ENCODE measurements at places on chromosomes 6 and 20.
A peak's percentile ranks its signal among the peaks of the same experiment; 100 is the strongest.

DNA sequence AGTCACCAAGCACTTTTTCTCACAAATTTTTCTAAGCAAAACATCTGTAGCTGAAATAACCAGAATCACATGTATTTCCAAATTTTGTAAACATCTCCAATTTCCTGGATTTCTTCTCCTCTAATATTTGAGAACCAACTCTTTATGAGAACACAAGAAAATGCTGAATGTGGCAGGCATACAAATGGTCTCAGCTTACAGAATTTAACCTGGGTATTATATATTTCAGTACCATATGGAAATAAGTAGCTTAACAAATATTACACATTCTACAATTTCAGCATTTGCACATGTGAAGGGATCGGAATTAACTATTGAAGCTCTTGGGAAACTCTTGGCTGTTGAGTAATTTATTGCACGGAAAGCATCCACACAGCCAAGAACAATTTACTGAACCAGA lies 92.5 kb downstream of the TBXT start:
- DNase-seq, result no peak

GRCh38 chr6:118501099-118501498 lies 47.0 kb upstream of the PLN start:
- no peak for DNase-seq

- no peak for DNase-seq
Observed at GRCh38 chr6:85002847-85003246, 238.4 kb upstream of the TBX18 start.

- DNase-seq, result no peak
Observed at GRCh38 chr6:18795726-18796125, 408.6 kb downstream of the RNF144B start.

- DNase-seq, result no peak
Observed at GRCh38 chr6:134739299-134740026, 210.4 kb downstream of the ALDH8A1 start.

DNA sequence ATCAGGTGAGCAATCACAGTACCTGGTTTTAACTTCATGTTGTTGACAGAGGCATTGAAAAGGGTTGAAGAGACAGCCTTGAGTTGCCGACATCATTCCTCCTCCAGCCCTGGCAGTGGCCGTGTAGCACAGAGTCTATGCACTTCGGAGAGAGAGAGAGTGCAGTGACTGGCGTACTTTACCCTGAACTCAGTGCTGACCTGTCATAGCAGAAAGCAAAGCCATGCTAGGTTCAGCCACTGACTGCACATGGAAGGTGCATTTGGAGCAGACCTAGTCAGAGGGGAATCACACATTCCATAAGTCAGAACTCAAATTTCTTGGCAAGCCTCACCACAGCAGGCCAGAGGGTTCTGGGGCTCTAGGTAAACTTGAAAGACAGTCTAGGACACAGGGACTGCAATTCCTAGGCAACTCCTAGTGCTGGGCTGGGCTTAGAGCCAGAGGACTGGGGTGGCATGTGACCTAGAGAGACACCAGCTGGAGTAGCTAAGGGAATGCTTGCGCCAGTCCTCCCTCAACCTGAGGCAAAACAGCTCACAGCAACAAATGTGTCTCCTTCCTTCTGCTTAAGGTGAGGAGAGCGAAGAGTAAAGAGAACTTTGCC lies 69.1 kb downstream of the ELOVL4 start:
- no peak for DNase-seq

- DNase-seq, result no peak
Observed at GRCh38 chr6:23929201-23929600, 196.8 kb upstream of the NRSN1 start.

GRCh38 chr6:98467091-98467490 lies 367.3 kb upstream of the POU3F2 start:
- no peak for DNase-seq

GRCh38 chr6:167738386-167738785 lies 88.3 kb upstream of the AFDN start:
- no peak for DNase-seq

DNA sequence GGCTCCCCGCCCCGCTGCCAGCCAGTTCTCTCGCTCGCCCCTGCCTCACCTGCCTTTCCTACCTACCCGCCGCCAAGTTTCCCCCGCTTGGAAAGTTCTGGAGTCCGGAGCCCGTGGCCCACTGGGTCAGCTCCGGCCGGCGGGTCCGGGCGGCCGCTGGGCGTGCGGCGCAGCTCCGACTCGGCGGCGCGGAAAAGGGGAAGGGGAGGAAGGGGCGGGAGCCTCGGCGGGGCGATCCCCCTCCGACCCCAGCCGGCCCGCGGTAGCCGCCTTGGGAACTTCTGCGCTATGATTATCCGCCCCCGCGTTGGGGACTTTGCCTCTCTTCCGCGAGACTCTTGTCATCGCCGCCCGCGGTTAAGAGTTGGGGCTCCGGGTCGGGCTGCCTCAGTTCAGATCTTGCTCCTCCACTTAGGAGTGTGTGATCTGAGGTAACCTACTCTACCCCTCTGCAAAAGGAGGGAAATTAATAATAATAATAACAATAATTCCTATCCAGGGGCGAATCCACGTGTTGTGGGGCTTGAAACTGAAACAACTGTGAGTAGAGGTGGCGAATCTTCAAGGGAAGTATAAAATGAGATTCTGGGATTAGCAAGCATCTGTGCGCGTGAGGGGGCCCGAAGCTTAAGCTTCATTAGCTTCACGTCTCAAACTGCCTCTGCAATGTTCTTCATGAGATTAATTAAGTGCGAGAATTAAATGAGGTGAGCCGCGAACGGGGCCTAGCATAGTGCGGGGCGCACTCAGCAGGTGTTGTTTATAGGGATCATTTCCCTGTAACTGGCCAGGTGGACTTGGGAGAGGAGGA lies 30.8 kb downstream of the SF3B5 start:
- DNase-seq, result no peak

DNA sequence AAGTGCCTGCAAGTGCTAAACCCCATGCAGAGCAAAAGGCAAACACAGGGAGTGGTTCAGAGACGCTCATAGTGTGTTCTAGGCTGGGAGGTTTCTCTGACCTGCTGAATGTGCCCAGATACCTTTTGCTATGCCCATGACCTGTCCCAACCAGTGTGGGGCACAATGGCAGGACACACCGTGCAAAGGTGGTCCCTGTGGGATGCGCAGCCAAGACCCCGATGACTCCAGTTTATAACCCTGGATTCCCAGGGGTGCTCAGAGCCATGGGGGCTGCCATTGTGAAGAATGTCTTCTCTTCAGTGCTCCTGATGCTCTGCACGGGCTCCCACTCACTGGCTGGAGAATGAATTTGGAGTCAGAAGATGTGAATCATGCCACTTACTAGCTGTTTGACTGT lies 2.2 kb upstream of the NINL start:
- no peak for DNase-seq

DNA sequence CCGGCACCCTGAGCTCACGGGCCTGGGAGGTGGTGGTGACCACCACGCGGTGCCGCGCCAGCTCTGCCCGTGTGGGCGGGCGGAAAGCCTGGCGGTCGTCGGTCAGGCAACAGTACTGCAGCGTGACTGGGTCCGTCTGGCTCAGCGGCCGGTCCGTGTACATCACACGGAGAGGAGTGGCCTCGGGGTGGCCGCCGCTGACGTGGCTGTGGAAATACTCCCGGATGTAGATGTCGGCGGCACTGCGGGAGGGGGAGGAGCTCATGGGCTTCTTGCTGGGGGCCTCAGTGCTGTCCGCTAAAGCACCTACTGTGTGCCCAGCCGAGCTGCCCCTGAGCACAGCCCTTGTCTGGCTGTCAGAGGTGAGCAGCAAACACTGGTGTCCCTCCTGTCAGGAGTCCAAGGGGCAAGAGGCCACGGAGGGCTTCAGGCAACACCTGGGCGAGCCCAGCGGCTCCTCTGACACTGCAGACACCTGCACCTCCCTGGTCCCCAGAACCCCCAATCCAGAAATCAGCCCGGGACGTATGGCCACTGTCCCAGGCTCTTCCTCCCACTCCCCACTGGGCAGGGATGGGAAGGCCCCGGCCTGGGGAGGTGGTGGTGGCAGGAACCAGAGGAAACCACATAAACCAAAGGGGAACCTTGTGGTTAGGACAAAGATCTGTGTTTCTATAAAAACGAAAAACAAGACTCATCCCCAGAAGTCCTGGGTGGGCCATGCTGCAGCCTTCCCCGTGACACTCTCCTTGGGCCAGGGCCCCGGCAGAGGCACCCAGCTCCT lies 6.5 kb downstream of the HELZ2 start:
- no peak for DNase-seq

DNA sequence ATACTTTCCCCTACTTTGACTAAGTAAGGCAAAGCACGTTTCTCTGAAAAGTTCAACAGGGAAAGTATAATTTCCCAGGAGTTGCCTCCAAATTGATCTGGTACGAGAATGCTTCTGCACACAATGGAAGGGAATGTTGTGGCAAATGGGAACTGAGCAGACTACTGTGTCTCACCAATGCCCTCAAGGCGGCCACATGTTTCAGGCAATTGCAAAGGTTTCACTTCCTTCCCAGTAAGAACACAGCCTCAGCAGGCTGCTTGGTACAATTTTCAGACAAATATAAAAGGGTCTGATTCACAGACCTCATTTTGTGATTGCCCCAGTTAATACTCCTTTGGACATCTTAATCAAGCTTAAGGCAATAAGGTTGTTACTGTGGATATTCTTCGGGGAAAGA lies 71.2 kb downstream of the KIAA0319 start:
- no peak for DNase-seq

- DNase-seq, result peak; percentile 27
Observed at GRCh38 chr6:45116714-45117410, 211.3 kb upstream of the RUNX2 start.

- DNase-seq, result no peak
Observed at GRCh38 chr6:11398451-11399326, 138.9 kb upstream of the TMEM170B start.

GRCh38 chr20:20195021-20195705 lies 142.8 kb downstream of the CFAP61 start:
- DNase-seq, result no peak

- DNase-seq, result peak; percentile 38
Observed at GRCh38 chr6:112571488-112572270, 224.5 kb downstream of the RFPL4B start.

- DNase-seq, result no peak
Observed at GRCh38 chr6:44217332-44218143, 812 bp downstream of the MYMX start.

DNA sequence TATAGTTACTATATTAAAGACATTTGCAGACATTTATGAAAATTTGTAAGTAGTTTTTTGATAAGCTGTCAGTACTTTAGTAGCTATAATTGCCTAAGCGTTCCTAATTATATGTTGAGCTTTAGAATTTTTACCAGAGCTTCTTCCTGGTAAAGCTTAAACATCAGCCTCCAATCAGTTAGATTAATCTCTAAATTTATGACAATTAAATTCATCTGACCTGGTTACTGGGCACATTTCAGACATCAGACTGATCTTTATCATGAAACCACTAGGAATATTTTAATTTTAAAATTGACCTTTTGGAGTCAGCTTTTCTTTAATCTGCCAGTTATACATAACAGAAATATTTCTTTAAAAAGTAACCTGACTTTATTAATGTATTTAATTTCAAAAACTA lies 23.5 kb downstream of the FIG4 start:
- no peak for DNase-seq

- peak; percentile 79 for DNase-seq
Observed at GRCh38 chr6:112802144-112802543, 455.0 kb downstream of the RFPL4B start.

DNA sequence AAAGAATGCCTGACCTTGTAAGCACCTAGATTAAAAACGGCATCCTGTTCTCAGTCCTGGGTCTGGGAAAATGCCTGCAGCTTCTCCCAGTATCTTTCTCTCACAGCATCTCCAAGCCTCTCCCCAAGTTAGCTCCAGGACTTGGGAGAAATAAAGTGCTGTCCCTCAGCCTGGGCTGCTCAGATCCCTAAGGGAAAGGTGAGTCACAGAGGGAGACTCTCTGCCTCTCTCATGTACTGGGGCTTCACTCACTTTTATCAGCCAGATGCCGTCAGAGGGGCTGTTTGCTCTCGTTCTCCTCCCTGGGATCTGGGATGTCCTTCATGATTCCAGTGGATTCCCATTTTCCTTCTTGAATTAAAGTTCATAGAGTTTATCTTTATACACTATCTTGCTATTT lies 293.6 kb downstream of the COL12A1 start:
- DNase-seq, result no peak

DNA sequence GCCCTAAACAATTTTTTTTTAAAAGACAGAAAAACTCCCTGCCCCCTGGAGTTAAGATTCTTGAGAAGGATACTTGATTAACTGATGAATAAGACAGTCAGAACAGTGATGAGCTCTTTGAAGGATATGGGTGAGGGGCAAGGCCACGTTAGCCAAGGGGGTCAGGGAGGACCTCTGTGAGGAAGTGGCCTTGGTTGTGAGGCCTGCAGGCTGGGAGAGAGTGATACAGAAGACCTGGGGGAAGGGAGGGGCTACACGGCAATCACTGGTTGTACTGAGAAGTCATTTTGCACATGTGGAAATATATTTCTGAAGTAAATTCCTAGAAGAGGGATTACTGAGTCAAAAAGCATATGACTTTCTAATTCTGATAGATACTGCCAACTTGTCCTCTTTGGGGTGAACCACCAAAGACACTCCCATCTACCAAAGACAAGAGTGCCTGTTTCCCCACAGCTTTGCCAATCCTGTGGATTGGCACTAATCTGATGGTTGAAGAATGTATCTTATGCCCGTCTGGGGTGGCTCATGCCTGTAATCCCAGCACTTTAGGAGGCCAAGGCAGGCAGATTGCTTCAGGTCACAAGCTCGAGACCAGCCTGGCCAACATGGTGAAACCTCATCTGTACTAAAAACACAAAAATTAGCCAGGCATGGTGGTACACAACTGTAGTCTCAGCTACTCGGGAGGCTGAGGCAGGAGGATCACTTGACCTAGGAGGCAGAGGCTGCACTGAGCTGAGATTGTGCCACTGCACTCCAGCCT lies 22.3 kb upstream of the BCAS4 start:
- no peak for DNase-seq

GRCh38 chr6:88492824-88493223 lies 326.7 kb upstream of the CNR1 start:
- DNase-seq, result no peak

- DNase-seq, result no peak
Observed at GRCh38 chr6:20924911-20925543, 390.8 kb downstream of the CDKAL1 start.

- DNase-seq, result no peak
Observed at GRCh38 chr6:47323321-47323720, 13.6 kb upstream of the TNFRSF21 start.

DNA sequence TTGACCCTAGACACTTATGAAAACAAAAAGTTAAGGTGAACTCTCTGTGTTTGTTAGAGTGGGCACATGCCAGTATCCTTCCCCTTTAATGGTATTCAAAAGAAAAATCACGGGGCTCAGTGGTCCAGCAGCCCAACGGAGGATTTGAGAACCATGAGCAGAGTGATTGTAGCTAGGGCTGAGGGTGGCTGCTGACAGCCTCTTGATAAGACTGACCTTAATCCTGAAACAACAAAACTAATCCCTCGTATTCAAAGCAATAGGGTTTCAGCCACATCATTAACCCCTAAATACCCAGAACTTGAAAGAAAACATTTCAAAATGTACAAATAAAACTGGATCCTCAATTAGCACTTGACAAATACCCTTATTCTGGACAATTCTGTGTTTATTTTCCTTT lies 95.1 kb downstream of the SNAP25 start:
- DNase-seq, result no peak
